ENCODE measurements at places on chromosomes 12 and 14.
A peak's percentile ranks its signal among the peaks of the same experiment; 100 is the strongest.

DNA sequence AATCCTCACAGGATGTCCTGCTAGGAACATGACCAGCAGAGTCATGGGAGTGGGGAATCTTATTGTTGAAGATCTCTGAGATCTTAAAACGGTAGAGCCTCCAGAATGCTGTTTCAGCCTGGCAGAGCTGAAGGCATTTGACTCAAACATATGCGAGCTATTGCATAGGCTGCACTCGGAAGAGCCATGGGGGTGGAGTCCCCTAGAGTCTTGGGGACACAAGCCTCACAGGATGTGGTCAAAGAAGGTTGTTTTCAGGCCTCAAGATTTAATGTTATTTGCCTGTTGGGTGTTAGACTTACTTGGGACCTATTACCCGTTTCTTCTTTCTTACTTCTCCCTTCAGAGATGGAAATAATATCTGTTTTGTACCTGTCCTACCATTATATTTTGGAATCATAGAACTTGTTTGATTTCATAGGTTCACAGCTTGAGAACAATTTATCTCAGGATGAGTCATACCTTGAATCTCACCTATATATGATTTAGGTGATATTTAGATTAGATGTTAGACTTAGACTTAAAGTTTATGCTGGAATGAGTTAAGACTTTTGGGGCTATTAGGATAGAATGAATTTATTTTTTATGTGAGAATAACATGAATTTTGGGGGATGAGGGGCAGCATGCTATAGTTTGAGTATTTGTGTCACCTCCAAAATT is 172.2 kb upstream of the ATP2B1 start:
- no peak for DNase-seq

- DNase-seq: no peak
These were observed 11.1 kb upstream of the KRT1 start for GRCh38 chr12:52691076-52691840.

DNA sequence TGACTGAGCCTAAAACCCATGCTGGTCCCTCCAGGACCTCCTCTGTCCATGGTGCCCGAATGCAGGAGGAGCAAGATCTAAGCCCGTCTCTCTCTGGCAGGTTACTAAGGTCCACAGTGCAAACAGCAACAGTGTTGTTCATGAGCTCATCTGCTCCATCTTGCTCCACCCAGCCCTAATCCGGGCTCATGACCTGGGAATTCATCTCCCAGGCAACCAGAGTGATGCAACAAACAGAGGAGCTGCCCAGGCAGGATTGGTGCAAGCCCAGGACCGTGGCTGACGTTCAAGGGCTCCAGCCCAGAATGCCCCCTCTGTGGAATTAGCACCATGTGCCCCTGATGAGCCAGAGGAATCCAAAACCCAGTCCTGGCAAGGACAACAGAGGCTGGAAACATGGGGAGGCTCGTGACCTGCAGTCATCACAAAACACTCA is 29.9 kb downstream of the HSPB8 start:
- no peak for DNase-seq

DNA sequence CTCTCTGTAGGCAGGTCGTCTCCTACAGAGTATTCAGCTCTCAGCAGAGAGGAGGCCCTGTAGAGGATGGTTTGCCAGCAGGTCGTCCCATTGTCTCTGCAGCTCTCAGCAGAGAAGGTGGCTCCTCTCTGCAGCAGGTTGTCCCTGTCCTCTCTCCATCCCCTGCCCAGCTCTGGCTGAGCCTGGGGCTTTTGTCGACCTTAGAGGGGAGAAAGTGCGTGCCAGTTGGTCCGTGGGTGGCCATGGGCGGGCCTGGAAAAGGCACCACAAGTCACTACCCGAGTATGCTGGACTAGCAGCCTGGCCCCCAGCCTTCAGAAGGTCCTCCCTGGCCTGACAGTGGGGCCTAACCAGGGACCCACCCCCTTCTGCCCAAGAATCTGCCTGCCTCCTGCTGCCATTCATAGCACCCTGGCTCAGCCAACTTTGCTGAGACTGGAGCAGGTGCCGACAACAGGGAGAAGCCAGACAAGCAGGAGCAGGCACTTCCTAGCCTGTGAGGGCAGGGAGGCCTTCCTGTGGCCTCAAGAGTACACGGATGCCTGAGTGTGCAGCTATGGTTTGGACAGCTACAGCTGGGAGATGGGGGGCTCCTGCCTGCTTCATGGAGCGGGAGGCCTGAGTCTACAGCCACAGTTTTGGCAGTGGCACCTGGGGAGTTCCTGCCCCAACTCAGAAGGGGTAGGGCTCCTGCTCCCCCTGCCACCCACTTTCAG is 59.7 kb upstream of the KCNH3 start:
- no peak for DNase-seq

DNA sequence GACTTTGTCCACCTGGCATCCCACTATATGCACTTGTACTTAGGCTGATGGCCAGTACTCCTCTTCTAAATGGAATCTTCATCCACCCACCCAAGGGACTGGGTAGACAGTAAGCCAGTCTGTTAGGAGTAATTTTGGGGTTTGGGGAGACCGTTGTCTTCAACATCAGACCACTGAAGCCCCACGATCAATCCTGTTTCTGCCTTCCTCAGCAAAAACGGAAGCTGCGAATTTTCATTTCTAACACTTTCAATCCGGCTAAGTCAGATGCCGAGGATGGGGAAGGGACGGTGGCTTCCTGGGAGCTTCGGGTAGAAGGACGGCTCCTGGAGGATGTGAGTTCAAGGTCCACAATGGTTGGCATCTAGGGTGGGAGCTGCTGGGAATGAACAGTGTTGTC is 2.0 kb downstream of the SMARCD1 start:
- no peak for DNase-seq

DNA sequence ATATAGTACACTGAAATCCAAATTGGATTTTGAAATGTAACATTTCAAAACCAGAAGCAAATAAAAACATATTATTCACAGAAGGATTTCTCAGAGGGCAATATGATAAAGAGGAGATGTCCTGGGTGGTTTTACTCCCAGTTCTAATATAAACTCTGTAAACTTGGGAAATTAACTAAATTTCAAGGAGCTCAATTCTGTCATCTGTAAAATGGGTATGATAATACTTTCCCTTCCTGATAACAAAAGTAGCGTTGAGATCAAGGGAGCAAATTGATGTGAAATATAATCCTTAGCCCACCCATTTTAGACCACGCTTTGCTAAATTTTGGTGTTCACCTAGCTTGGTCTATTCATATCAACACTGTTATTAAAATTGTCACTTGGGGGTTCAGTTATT is 192.5 kb upstream of the BTG1 start:
- no peak for DNase-seq

- no peak for DNase-seq
These were observed at the start of gene PLEKHG7 for GRCh38 chr12:92702754-92703679. PLEKHG7 (plus strand) TSS chr12:92702989; CDS start chr12:92706632, 3,643 bp downstream.

GRCh38 chr14:99945732-99946651 is 119.2 kb upstream of the EVL start:
- DNase-seq: no peak

GRCh38 chr14:37403626-37404025 is 191.4 kb downstream of the FOXA1 start:
- no peak for DNase-seq

DNA sequence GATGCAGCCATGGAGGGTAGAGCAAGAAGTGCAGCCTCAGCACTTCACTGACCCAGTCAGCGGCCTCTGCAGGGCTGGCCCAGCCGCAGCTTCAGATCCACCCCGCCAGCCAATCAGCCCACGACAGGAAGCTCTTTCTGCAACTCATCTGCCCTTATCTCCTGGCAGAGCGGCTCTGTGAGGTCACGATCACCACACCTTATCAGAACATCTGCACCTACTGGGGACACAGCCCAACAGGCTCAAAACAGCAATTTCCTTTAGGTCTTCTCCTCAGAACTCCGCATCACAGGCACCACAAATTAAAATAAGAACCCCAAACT is 287.3 kb downstream of the BCL11B start:
- peak; percentile 11 for DNase-seq

DNA sequence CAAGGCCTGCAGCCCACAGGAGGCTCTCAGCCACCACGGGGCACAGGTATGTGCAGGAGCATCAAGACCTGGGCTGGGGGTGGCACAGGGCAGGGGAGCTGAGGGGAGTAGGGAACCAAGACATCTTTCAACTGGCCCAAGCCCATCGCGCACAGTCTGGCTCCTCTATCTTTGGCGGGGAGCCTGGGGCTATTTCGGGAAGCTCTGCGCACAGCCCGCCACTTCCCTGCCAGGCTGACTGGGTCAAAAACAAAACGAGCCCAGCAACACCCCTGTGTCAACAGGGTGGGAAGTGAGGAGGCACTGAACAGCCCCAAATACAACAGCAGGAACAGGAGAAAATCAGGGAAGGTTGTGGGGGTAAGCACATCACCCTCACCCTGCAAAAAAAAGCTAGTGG is 83.9 kb downstream of the ARL6IP4 start:
- DNase-seq: no peak

GRCh38 chr12:34218193-34219045 is 196.1 kb downstream of the ALG10 start:
- peak; percentile 24 for DNase-seq

DNA sequence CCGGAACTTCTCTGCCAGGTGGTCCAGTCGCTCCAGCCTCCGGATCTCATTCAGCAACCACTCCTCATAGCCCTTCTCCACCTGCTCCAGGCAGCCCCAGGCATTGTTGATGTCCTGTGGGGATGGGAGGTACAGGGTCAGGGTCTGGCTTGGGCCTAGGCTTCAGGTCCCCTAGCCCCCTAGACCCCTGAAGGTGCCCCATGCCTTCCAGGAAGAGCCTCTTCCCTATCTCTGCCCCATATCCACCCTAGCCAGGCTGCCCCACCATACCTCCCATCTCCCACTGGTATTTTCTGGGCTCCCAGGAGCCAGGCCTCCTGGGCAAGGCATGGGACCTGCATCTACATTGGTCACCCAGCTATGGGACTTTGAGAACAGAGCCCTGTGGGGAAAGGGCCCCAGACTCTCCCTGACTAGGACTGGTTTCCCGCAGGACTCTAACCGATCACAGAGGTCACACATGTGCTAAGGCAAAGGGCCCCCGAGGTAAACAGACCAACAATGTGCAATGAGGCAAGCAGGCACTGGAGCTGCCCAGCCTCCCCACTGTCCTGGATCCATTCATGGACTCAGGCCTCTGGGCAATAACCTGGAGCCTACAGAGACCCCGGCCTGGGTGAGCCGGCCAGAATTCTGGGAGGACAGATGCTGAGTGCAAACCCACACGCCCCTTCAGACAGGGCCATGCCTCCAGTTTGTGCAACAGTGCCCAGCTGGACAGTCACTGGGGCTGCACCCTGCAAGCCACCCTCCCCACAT is 88.8 kb downstream of the ACTN1 start:
- no peak for DNase-seq

DNA sequence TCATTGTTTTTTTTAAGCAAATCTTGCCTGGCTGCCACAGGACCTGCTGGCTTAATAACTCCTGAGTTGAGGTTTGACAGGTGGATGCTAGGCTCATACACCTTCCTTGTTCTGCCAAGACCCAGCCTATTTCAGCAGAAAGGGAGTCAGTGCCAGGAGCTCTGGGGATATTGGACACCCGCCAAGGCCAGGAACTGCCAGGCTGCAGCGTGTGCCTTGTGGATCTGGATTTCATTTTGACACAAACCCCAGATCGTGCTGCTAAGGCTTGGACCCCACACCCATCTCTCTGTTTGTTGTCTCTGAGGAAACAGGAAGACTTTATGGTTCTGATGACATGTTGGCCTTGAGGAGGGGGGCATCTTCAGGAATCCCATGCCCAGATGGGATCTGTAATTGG is 44.4 kb upstream of the PRIMA1 start:
- no peak for DNase-seq

DNA sequence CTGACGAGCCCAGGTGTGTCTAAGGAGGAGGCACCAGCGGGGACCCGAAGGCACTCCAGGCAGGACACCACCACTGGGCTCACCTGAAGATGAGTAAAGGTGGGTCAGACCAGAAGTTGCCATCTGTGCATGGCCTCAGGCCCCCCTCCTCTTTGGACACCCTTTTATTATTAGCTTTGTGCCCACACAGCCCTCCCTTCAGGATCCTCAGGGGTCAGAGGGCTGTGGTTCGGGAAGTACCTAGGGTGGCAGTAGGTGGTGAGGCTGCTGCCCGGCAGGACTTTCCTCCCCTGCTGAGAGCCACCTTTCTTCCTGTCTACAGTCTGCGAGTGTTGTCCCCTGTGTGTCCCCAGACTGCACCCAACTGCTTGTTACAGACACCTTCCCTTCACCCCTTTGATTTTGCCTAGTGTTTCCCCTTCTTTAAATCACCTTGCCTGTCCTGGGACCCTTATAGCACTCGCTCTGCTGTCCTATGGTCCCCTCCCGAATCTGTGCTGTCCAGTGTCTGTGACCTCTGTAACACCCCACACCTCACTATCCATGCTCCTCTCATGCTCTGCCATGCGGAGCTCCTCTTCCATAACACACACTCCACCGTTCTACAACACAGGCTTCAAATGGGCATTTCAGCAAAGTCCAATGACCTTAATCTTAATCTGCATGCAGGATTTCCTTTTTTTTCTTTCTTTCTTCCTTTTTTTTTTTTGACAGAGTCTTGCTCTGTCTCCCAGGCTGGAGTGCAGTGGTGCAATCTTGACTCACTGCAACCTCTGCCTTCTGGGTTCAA is 25.7 kb downstream of the SOAT2 start:
- no peak for DNase-seq

- no peak for DNase-seq
These were observed 35.6 kb downstream of the UBE3B start for GRCh38 chr12:109513051-109513450.

DNA sequence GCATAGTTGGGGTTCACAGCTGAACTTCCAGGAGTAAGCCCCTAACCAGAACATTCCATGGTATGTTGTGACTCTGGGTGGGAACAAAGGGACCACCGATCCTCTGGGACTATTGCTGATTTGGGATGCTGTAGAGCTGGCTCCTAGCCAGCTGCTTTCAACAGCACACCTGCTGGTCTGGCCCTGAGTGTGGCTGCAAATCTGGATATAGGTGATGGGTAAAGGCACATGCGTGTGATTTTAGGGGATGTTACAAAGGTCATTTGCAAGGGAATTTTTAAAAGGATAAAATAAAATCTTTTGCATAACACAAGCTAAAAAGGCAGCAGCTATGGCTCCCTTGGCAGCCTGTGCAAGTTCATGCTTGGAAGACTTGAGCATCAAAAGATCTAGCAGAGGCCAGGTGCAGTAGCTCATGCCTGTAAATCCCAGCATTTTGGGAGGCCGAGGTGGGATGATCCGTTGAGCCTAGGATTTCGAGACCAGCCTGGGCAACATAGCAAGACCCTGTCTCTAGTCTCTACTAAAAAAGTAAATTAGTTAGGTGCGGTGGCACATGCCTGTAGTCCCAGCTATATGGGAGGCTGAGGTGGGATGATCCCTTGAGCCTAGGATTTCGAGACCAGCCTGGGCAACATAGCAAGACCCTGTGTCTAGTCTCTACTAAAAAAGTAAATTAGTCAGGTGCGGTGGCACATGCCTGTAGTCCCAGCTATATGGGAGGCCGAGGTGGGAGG is 1.6 kb downstream of the ALDH2 start:
- no peak for DNase-seq

GRCh38 chr12:78802593-78802992 is 62.0 kb upstream of the SYT1 start:
- DNase-seq: no peak

Data from activated naive CD4-positive, alpha-beta T cell (primary cell).